Left ventricle myocardium inferior (tissue), 1 donor: ENCODE measurements at places on chromosomes 7 and 10. TPM values are rescaled to one million over a fixed set of nuclear protein-coding genes. Genes with fewer than 3 reads are reported as not detected.

DNA sequence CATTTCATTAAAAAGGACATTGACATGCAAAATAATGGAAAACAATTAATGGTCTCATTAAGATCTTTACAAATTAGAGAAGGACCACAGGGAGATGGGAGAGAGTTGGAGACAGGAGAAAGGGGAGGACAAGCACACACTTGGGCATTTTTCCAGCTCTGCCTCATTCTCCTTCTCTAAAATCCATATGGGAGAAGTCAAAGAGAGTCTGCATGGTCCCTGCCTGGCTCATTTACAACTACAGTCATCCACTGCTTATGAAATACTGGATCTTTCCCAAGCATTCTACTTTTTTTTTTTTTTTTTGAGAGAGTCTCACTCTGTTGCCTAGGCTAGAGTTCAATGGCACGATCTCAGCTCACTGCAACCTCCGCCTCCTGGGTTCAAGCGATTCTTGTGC is 518.9 kb upstream of the CELF2 start:
- no peak for DNase-seq

DNA sequence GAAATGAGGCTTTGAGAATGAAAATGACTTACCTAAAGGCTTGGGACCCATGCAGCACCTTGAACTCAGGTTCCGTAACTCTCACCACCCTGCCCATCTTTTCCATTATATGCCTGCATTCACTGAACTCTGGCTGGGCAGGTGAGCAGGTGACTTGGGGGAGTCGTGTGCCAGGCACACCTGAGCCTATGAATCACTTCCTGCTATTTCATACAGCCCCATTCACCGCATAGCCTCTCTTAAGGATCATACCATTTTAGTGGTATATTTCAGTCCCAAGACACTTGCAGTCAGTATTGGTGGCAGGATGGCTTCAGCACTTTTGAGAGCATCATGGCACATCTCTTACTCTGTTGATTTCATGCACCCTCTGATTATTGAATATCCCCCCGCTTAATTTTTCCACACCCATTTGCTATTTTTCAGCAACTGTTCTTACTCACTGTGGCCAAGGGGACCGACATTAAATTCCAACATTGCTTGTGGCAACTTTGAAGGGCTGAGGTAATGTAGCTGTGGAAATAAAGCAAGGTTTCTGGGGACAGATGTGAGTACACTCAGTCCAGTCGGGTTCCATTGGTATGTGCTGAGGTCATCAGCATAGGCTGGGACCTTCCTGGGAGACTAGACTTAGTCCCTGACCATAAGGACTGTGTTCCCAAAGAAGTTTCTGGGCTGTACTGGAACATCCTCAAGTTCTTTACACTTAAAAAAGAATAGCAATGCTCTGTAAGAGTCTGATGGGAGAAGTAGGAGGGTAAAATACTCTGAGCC is 39.8 kb upstream of the ZNF438 start:
- no peak for DNase-seq

- no peak for DNase-seq
Observed at GRCh38 chr7:52064493-52064892, 747.9 kb upstream of the COBL start.

DNA sequence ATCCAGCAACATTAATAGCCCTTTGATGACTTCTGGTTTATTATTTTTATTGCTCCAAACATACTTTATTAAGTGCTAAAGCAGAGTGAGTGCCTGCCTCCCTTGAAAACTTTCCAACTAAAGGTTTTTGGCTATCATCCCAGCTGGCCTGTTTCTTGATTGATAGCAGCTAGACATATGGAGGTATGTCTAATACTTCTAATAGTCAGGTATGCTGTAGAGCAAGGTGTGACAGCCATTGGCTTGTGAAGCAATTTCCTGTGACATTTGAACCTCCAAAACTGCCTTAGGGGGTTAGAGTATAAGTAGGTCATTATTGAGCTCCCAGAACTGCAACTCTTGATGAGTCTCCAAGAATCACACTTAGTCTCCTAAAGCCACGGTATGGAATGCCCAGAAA is 55.8 kb downstream of the LOXL4 start:
- no peak for DNase-seq

DNA sequence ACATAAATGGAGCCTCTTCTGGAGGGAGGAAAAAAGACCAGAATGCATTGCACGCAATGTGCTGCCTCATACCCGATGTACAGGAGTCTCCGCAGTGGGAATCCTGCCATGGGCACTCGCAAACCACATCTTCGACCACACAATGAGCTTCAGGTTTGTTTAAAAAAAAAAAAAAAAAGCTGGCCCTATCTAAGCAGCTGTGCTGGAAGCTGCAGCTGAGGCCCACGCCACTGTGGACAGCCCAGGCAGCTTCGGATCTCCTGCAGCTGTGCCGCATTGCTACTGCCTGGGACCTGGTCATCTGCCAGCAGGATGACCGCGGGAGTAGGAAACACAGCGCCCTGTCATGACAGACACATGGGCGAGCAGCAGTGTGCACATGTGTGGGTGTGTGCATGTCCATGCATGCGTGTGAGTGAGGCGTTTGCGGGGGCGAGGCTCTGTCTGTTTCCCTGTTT is 26.0 kb downstream of the EN2 start:
- peak; percentile 35 for DNase-seq

- DNase-seq = no peak
Observed at GRCh38 chr7:159118197-159118595, 26.5 kb downstream of the VIPR2 start.

- DNase-seq = no peak
Observed at GRCh38 chr10:80502621-80503583, 34.8 kb upstream of the SH2D4B start.

GRCh38 chr10:103333934-103334520 is 16.9 kb downstream of the PCGF6 start:
- DNase-seq = no peak

- DNase-seq = no peak
Observed at GRCh38 chr7:28447071-28447470, 34.8 kb downstream of the CREB5 start.

GRCh38 chr7:120966961-120967360 is 16.4 kb downstream of the ING3 start:
- DNase-seq = no peak

GRCh38 chr7:117011419-117012260 is 58.3 kb downstream of the ST7 start:
- no peak for DNase-seq

DNA sequence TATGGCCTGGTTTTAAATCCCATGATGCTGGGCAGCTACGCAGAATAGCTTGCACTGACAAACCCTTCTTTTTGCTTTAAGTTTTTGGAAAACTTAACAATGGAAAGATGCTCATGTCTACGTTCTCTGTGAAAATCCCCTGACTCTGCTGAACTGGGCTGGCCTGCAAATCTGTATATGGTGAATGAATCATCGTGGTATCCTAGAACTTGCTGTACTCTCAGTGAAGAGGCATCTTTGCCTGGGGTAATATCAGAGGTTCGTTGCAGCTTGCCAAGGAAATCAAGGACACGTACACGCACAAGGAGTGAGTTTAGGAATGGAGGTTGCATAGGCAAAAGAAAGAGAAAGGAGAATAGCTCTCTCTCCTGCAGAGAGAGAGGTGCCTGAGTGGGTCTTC is 382.0 kb upstream of the ADARB2 start:
- no peak for DNase-seq

DNA sequence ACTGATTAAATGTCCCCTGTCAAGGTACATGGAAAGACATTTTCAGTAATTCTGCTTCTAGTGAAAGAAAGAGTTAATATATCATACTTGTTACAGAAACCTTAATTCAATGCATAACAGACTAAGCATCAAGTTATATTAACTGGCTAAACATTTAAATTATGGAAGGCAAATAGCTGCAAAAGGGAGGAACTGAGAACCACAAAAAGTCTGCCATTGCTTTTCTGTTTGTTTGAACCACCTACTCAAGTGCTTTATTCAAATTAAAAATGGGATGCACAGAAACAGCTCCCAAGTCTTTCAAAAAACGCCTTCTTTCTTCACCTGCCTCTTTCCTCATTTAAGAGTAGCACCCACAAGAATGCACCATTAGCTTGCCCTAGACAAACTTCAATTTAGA is 271.9 kb downstream of the RNLS start:
- DNase-seq = no peak

- DNase-seq = no peak
Observed at GRCh38 chr7:29620556-29620930, 56.9 kb downstream of the PRR15 start.

DNA sequence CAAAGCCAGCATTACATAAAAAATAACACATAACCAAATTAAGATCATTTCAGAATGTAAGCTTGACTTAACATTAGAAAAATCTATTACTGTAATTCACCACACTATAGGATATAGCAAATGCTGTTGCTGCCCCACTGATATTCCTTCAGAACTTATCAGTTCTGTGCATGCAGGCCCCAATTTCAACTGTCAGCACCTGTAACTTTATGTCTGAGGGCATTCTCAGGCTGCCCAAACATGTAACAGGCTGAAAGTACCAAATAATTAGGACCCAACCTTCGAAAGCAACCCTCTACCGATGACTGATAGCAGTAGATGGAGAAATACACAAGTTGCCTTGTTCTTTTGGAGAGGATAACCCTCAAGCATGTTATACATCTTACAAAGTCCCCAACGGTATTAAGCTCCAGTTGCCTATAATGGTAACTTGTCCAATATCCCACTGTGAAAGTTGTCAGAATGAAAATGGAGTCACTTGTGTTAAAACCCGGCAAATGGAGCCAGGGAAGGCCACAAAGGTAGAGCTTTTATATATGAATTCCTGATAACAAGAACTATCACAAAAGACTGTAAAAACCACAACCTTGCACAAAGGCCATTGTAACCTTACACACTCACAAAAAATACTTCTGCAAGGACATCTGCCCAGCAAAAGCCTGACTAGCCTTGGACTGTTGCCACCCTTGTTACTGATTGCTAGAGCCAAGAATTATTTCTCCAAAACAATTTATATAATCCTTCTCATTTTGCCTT is 66.9 kb upstream of the ZNF746 start:
- no peak for DNase-seq

DNA sequence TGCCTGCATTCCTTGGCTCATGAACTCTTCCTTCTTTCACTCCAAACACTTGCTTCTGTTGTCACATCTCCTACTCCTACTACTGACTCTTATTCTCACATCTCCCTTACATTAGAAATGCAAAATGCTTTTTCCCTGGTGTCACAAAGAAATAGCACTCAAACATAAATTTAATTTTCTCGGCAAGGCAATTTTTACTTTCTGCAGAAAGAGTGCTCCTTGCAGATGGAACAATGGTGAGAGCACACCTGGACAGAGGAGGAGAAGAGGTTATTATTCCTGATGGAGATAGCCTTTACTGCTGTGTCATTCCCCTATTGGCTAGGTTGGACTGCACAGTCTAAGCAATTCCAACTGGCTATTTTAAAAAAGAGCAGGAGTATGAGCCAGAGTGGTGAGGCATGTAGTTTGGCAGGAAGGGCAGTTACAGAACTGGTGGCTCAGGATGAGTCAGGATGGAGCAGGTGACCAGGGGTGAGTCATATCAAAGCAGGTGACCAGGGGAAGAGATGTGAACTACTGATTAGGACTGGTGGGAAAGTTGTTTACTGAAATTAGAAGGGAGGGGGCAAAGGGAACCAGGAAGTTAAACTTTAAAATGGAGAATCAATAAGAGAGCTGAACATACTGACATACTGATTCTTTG is 52.9 kb downstream of the CYP2C9 start:
- DNase-seq = no peak

DNA sequence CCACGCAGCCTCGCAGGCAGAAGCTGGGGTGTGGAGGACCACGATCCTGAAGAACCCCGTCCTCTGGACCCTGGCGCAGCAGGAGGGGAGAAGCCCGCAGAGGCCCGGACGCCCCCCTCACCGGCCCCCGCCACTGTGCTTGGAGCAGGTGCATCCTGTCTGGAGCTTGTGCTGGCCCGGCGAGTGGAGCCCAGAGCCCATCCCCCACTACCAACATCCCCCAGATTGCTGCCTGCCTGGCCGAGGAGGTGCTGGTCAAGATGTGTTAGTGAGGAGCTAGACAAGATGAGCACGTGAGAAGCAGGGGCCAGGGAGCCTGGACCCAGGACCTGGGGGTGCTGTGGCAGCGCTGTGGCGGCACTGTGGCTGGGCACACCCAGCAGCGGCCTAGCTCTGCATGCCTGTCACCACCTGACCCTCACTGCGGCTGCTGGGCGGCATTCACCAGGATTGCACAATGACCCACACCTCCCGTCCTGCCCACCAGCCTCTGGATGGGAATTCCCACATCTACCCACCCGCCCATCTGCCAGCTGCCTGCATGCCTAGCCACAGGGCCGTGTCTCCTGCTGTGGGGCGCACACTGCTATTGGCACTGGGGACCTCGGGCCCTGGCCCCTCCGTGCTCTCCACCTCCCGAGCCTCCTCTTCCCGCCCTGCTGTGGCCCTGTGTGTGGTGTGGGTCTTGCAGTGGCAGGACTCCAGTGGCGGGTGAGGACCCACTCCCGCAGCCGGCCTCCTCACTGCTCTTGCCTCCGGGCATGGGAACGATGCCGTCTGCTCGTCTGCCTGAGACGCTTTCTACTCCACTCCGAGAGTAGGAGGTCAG is 11.8 kb downstream of the GPR146 start:
- DNase-seq = peak; percentile 65

DNA sequence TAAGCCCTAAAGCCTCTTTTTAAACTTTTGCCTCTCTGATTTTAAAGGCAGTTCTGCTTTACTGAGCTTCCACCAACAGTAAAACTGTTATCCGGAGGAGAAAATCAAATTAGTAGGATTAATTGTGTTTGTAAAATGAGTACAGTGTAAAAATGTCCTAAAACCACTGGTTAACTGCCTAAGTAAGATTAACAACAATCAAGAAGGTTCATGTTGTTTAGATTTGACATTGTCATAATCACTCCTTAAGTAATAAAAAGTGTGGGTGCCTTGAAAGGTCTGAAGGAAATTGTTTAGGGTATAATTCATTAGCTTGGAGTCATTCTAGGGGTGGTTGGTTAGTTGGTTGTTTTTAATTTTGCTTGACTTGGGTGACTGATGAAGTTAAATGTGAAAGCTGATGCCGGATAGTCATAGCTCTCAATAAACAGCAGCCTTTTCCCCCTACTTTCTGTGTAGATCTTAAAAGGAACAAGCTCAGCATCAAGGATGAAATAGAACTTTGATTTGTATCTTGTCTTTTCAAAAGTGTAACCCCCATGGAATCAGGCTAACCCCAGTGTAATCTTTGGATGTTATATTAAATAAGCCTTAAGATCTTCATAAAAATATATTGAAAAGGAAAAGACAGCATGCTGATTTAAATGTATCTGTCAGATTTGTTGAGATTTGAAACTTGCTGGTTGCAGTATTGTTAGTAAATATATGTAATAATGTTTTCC is 148.3 kb downstream of the ARID5B start:
- DNase-seq = no peak

- no peak for DNase-seq
Observed at GRCh38 chr10:7322623-7323022, 88.2 kb downstream of the SFMBT2 start.

- peak; percentile 28 for DNase-seq
Observed at GRCh38 chr7:20542594-20542993, 72.9 kb upstream of the ABCB5 start.

The PCGF5 gene
- total RNA-seq = 61.0 TPM

The CPEB3 gene
- 13.6 TPM for total RNA-seq

The PDZD7 gene
- total RNA-seq = 0.27 TPM

The H2BK1 gene
- total RNA-seq = not detected

The NKX2-3 gene
- total RNA-seq = not detected

The SEMA3D gene
- total RNA-seq = 1.8 TPM

The TACR2 gene
- total RNA-seq = not detected

The AGR2 gene
- not detected for total RNA-seq

The SPDYE9 gene
- total RNA-seq = not detected
